GM13976 (cell line): ENCODE measurements at places on chromosomes 7 and 10.

DNA sequence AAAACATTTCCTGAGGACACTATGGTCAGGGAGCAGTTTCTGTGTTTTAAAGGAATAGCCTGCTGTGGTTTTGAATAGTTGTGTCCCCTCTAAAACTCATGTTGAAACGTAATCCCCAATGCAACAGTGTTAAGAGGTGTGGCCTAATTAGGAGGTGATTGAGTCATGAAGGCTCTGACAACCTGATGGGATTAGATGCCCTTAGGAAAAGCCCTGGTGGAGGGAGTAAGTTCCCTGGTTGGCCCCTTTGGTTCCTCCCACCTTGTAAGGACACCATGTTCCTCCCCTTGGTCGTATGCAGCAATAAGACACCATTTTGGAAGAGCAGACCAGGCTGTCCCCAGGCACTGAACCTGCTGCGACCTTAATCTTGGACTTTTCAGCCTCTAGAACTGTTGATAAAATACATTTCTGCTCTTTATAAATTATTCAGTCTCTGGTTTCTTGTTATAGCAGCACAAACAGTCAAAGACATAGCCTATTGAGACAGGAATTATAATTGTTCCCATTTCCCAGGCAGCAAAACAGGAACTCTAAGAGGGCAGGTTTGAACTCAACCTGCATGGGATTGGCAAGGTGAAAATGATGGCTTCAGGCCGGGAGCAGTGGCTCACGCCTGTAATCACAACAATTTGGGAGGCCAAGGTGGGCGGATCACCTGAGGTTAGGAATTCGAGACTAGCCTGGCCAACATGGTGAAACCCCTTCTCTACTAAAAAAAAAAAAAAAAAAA, 20.5 kb upstream of the TNS3 start:
- DNase-seq: no peak

- no peak for DNase-seq
These were observed 13.8 kb upstream of the AKR1B1 start for GRCh38 chr7:134472572-134473244.

GRCh38 chr10:50497758-50498157, 126.0 kb downstream of the SGMS1 start:
- peak; percentile 64 for DNase-seq

DNA sequence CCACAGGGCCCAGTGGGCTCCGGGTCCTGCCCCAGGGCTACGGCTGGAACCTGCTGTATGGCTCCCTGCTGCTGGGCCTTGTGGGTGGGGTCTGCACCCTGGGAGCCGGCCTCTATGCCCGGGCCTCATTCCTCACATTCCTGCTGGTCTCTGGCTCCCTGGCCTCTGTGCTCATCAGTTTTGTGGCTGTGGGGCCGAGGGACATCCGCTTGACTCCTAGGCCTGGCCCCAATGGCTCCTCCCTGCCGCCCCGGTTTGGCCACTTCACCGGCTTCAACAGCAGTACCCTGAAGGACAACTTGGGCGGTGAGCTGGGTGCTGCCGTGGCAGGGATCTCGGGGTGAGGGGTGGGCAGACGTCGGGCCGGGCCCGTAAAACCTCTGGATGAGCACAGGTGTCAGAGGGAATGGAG, 4.4 kb downstream of the SLC12A9 start:
- no peak for DNase-seq

DNA sequence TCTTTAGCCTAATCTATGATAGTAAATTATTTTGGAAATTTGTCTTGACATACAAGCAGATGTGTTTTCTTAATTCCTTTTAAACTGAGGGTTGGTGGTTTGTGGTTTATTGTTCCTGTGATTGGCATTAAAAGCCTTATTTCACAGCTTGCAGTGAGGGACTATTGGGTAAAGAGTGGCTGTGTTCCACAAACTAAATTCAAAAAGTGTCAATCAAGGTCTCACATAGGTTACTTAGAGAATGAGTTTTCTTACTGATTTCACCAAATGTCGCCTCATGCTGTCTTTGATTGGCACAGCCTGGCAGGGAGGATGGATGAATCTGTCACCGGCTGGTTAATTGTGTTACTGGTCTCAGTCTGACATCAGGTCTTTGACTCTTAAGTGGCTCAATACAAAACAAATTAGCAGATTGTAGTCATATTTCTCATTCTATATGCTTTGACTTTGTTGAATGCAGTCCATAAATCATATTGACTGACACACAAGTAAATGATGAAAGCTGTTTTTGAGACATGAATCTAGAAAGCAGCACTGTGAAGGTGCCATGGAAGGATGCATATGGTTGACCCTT, 66.8 kb upstream of the CYP26C1 start:
- DNase-seq: no peak

DNA sequence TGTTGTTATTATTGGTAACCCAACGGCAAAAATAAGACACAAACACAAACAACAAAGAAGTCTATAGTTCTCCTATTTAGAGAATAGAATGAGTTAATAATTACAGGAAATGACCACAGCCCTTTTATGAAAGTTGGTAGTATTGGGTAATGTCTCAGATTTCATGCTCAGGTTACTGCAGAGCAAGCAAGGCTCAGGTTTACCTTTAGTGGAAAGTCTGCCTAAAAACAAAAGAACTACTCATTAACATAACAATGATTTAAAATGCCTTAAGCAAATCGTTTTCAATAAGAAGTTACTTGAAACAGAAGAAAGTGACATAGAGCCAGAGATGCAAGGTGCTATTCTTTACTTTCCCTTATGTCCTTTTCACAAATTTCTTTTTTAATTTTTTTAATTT, 441.2 kb downstream of the PLXDC2 start:
- no peak for DNase-seq

GRCh38 chr10:101840741-101841453, 2.7 kb downstream of the KCNIP2 start:
- peak; percentile 92 for DNase-seq

DNA sequence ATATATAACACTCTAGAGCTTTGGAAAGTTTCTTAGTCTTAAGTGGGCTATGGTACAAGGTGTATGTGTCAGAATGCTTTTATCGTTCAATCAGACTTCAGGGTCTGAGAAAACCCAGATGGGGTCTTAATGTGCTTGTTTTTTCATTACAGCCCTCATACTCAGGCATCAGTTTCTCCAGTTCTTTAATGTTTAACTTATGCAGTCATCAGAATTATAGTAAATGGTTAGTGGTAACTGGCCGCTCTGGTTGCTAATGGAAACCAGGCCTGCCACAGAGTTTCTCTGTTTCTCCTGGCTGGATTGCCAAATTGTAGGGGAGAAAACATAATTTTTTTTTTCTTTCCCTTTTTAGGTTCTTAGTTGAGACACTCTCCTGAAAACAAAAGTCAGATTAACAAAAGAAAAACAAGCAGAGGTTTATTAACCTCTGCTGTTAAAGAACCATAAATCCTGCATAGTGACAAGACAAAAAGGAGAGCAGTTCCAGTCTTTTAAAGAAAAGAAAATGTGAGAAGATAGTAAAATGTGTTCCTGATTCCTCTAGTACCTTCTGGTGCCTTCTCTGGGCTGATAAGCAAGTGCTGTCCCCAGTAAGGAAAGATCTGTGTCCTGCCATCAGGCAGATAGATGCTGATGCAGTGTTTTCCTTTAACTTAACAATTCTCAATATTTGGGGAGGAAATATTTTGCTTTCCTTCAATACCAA, 21.5 kb upstream of the GHITM start:
- no peak for DNase-seq

- DNase-seq: no peak
These were observed 36.9 kb upstream of the KDM7A start for GRCh38 chr7:140213684-140214074.

DNA sequence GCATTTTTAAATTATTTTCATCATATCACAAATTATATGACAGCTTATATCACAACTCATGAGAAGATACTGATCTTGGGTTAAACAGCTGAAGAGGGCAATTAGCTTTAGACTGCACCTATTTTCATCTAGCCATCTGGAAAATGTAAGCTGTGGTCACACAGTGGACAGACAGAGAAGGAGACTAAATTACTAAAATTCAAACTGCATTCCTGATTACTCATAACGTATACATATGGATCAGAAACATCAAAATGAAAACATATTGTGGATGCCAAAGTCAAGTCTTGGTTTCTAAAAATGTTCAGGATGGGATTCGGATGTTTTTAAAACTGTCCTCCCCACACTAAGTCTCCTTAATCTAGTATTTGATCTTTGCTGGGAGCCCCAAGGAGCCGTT, 6.6 kb downstream of the BBIP1 start:
- DNase-seq: no peak

- no peak for DNase-seq
These were observed 40.2 kb downstream of the ANKRD61 start for GRCh38 chr7:6071406-6071805.

DNA sequence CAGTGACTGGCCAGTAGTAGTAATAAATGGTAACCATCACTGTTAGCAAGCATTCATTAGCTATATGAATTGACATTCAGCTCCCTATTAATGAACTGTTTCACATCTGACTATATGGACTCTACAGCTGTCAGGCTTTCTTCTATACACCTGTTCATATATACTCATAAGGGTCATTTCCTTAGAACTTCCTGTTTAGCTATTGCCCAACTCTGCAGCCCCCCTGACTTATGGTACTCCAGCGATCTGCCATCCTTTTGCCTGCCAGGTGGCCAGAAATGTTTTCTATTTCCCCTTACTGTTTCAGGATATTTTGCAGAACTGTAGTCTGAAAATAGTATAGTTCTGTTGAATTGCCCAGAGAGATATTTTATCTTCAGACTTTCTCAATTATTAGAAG, 56.6 kb downstream of the TASOR2 start:
- no peak for DNase-seq

DNA sequence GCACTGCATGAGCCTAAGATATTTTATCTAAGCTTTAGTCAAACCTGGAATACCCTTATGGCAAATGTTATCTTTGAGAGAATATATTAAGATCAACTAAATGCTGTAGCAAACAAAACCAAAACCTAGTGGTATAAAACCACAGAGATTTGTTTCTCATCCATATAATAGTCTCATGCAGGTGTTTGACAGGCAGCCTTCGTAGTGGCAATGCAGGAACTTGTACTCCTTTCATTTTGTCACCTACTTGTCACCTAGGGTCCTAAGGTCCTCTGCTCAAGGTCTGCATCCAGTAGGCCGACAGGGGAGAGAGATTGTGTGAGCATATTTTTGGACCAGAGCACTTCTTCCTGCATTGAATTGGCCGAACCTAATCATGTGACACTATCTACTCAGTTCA, 352.6 kb downstream of the GPR37 start:
- no peak for DNase-seq
